ENCODE measurements at places on chromosomes 1 and 21.
A peak's percentile ranks its signal among the peaks of the same experiment; 100 is the strongest.

GRCh38 chr1:82455342-82455741, 654.6 kb downstream of the ADGRL2 start:
- no peak for DNase-seq

GRCh38 chr1:90795431-90795830, 78.3 kb upstream of the BARHL2 start:
- DNase-seq = no peak

DNA sequence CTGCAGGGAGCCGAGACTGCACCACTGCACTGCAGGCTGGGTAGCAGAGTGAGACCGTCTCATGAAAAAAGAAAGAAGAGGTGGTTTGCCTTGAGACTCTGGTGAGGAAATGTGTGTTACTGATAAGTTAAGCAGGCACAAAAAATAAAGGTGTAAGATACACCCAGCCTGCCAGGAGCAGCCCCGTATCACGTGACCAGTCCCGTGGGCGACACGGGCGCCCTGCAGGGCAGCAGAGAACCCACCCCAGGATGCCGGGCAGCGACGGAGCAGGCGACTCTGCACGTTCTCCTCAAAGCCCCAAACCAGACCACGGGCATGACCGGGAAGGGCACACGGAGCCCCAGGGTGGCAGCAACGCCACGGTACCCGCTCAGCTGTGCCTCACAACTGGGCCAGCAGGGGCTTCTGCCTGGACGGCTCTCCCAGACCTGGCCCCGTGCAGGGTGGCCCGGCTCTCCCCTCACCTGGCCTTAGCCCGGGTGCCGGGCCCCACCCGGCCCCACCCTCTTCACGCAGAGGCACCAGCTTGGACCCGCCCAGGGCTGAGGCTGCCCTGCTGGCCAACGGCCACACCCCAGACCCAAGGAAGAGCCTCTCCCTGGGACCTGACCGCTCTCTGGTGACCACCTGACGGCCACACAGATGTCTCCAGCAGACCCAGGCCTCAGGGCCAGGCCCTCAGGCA, 8.1 kb upstream of the TNFRSF4 start:
- no peak for DNase-seq

- DNase-seq = no peak
Observed at GRCh38 chr1:4018466-4019146, 118.5 kb upstream of the C1orf174 start.

GRCh38 chr1:154442006-154442740, 37.0 kb downstream of the IL6R start:
- DNase-seq = no peak

GRCh38 chr21:45575993-45576837, 34.0 kb upstream of the SLC19A1 start:
- no peak for DNase-seq

- DNase-seq = no peak
Observed at GRCh38 chr1:39328095-39328494, 123.6 kb downstream of the MACF1 start.

DNA sequence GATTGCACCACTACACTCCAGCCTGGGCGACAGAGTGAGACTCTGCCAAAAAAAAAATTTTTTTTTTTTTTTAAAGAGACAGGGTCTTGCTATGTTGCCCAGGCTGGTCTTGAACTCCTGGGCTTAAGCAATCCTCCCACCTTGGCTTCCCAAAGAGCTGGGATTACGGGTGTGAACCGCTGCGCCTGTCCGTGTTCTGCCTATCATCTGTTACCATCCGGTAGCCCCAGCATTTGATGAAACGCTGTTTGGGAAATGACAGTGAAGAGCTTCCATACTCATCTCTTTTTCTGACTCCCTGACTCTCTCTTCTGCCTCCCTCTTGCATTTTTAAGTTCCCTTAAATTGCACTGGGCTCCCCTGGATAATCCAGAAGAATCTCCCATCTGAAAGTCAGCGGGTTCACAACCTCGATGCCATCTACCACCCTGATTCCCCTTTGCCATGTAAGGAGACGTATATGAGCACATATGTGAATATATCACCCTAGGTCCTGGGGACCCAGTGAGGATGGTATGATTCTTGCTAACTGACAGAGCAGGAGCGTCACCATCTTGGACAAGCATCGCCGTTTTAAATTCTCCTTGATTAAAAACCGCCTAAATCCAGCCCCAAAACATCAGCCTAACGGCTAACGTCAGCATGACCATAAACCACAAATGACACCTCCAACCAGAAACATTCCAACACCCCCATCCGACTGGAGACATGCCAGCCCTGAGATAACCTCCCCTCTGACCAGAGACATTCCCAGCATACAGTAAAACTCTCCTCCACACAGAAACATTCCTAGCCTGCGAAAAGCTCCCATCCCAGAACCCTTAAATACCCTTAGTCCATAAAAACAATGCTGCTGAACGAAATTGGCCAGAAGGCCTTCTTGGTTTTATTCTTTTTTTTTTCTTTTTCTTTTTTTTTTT, 12.4 kb downstream of the TNFRSF8 start:
- no peak for DNase-seq

DNA sequence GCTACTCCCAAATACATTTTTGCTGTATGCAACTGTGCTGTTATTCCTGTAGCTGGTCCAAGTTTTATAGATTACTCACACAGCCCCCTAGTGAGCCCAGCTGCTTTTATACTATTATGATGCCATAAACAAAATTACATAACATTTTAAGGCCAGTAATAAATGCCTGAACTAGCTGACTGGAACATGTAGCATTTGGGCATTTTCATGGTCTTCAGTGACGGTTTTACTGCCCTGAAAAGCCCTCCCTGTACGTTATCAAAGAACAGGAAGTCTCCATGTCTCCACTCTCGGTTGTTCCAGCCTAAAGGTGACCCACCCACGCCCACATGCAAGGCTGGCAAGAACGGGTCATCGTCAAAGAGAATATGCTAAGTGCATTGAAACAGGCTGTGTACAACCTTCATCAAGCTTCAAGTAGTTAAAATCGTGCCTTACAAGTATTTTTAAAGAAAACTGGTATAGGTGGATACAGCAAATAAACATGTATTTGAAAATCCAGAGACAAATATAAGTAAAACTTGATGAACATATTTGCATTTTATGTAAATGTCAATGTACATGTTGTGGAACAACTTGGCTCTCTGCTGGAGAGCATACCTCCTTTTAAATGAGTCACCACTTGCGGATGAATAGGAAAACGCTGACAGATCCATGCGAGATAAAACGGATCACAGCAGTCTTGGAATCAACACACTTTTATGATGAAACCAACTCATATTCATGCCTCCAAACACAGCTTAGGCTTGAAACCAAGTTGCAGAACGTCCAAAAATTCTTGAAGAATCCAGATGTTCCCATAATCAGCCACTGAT, 520.5 kb downstream of the SMYD3 start:
- DNase-seq = no peak

DNA sequence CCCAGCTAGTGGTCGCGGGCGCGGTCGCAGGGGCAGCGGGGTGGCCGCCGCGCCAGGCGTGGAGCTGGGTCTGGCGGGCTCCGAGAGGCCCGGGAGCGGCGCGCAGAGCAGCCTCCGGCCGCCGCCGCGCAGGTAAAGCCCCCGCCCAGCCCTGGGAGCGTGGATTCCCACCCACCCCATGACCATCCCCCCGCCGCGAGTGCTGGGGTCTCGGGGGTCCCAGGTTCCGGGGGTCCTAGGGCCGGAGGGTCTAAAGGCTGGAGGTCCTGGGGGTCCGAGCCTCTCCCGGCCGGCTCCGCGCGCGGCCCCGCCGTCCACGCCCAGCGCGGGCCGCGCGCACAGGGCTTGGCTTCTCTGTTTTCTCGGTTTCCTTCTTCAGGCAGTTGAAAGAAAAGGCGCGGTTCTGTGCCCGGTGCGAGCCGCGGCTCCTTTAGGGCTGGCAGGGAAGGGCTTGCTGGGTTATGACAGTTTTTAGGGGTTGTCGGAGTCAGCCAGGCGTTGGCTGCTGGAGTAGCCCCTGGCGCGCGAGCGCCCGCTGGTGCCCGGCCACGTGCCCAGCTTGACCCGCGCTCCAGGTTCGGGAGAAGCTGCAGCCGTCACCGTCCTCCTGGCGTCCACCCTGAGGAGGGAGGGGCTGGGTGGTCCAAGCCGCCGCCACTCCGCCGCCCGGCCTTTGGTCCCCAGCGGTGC, 359 bp downstream of the LRRC3 start:
- peak; percentile 30 for DNase-seq

GRCh38 chr1:200886594-200886993, 8.1 kb upstream of the INAVA start:
- DNase-seq = no peak

- no peak for DNase-seq
Observed at GRCh38 chr1:229285440-229285839, 14.5 kb downstream of the RAB4A start.

GRCh38 chr1:151060657-151061421, 642 bp downstream of the MLLT11 start:
- no peak for DNase-seq

DNA sequence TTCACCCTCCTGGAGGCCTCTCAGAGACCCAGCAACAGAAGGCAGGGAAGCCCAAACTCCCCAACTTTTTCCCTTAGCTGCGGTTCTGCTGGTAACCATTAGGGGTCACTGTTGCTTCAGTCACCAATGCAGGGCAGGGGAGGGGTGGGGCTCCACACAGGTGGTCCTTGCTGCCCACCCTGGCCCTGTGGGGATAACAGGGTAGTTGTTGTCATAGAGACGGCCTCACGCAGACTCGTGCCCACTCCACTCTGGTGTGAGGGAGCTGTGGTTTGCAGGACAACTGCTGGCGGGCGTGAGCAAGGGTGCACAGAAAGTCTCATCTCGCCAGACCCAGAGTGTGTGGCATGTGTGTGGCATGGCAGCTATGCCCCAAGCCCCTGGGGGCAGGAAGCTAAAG, 19.9 kb downstream of the INSRR start:
- DNase-seq = no peak

DNA sequence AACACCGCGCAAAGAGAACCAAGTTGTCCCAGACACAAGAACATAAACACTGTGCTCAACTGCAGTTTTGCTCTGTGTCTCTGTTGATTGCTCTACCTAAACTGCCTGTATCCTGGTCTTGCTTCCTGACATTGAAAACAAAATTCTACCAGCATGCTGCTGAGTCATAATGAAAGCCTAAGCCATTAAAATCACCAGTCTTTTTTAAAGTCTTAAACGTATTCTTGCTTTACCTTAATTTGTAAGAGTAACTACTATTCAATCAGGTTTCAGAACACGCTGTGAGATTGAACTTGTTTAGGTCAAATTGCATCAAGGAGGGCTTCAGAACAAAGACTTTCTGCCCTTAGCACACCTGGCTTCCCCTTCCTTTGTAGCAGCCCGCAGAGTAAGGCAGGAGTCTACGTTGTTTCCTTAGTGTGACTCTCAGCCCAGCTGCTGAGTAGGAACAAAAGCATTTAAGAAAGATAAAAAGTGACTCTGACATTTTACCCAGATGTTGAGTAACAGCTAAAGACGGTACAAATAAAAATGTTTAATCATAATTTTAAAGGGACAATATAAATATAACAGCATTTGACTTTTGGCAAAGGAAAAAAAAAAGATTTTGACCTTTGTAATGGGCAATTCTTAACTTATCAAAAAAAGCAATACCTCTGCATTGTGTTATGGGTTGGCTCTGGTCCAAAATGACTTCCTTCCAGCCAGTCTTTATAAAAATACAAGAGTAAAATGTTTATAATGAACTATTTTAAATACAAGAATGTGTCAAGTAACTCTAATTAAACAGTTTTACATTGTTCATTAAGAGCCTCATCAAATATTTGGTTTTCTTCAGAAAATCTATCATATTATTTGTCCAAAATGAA, 186.9 kb upstream of the ADGRL4 start:
- DNase-seq = no peak

GRCh38 chr1:85240174-85240601, 19.3 kb downstream of the C1orf52 start:
- DNase-seq = no peak

GRCh38 chr1:165298203-165298820, 58.2 kb downstream of the LMX1A start:
- no peak for DNase-seq

DNA sequence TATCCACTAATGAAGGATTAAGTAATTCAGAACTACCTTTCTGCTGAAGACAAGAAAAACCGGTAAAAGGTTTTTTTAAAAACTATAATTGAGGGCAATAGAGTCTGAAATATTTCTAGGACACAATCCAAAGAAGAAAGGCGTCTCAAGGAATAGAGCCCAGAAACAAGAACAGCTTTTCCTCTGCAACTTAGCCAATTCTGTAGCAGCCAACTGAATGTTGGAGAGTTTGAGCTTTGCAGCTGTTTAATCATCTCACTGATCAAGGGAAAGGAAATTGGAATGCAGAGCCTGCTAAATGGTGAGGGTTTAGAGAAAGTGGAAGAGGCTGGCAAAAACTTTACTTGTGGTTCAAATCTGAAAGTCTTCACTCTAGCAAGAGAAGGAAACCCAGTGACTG, 818.9 kb downstream of the KCNT2 start:
- no peak for DNase-seq

GRCh38 chr21:30616125-30616524, at the start of gene KRTAP20-1:
KRTAP20-1 (plus strand) TSS chr21:30616425; CDS start chr21:30616455, 30 bp downstream.
- no peak for DNase-seq

- no peak for DNase-seq
Observed at GRCh38 chr1:186532466-186532865, 71.6 kb upstream of the PDC start.

DNA sequence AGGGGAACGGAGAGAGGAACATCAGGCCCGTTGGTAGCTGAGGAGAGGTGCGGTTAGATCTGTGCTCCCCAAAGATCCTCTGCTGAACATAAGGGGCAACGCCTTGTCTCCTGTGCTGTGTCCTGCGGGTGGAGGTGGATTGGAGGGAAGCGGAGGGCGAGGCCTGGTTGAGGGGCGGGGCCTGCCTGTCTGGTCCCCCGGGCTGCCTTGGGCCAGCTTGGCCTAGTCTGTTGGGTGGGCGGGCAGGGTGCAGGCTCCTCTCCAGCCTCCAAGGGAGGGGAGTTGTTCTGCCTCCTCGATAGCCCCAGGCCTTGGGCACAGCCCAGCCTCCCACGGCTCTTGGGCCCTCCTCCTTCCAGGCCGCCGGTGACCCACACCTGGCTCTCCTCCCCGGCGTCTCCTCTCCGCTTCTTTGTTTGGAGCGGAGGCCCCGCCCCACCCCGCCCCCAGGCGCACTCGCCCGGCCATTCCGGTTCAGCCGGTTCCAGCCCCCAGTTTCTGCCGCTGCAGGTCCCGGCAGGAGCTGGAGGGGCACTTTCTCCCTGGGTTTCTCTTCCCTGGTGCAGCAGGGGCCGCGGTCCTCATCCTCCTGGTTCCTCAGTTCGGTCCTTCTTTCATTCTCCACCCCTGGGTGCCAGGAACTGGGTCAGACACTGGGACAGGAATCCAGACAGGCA, 19.4 kb downstream of the PTPRF start:
- peak; percentile 94 for DNase-seq
